ENCODE measurements at places on chromosomes 16 and 17.

- no peak for DNase-seq
Observed at GRCh38 chr17:59503500-59503899, 61.9 kb upstream of the DHX40 start.

DNA sequence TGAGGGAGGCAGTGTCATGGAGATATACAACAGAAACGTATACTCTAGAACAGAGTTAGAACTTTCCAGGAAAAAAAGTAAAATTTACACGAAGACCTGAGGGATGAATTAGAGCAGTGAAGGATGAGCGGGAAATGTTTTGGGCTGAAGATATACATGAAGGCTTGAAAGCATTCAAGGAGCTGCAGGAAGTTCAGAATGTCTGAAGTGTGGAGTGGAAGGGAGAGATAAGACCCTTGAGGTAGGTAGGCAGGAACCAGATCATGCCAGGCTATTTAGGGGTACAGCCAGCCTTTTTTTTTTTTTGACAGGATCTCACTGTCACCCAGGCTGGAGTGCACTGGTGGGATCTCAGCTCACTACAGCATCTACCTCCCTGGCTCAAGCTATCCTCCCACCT, 3.2 kb upstream of the NLK start:
- DNase-seq = no peak

DNA sequence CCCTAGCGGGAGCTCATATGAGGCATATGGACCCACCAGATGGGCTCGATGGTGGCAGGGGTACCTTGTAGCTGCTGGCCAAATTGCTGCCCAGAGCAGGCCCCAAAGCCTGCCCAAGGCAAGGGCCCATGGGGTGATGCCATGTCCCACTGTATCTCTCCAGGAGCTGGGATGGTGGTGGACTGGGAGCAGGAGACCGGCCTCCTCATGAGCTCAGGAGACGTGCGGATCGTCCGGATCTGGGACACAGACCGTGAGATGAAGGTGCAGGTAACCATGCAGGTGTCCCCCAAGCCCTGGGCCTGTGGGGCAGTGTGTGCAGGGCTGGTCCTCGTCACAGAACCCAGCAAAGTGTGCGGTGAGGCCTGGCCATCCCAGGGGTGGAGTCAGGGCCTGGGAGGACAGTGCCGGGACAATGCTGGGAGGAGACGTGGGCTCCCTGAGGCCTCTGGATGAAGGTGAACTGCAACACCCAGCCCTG, 34.1 kb upstream of the CHMP6 start:
- no peak for DNase-seq

- DNase-seq = peak; percentile 69
Observed at GRCh38 chr16:58494981-58495520, 4.9 kb upstream of the NDRG4 start.

DNA sequence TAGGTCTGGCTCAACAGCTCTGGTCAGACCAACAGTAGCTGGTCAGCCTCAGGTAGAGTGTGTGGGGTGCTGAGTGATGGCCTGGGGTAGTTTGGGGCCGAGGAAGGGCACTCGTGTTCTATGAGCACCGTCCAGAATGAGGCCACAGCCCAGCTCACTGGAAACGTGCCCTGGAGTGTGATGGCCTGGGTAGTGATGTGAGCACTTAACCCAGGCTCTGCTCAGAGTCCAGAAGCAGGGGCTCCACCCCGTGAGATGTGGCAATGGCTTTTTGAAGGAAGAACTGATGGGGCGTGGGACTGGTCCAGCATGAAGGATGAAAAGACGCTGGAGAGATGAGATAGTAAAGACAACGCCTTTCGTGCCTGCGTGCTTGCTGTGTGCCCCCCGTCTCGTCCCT, 35.3 kb downstream of the NTN1 start:
- no peak for DNase-seq
